ENCODE measurements at places on chromosomes 13 and 19.

GRCh38 chr13:84399320-84400085, 517.2 kb upstream of the SLITRK1 start:
- DNase-seq, result no peak

DNA sequence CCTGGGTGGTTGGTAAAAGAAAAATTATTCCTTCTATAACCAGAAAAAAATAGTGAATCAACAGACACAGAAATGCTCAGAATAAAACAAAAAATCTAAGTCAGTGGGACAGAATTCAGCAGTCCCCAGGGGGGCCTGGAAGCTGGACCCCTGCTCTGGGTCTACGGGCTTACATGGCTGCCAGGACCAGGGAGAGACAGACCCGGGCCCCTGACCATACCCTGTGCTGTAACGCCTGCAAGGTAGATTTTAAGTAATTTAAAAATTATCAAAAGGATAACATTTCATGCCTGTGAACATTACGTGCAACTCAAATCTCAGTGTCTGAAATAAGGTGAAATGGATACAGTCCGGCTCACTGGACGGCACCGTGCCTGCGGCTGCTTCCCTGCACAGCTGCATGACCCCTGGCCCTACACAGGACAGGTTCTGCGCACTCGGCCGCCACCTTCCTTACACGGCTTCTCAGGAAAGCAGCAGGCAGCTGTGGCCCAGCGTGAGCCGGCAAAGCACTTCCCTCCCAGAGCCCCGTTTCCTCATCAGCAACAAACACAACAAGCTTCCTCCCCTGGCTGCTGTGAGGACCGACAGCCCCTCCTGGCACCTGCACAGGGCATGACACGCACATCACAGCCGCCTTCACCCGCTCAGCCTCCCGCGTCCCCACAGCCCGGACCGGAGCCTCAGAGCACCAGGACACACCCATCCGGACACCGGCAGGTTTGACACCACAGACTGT, 22.2 kb downstream of the RASA3 start:
- no peak for DNase-seq

- DNase-seq, result no peak
These were observed 10.7 kb downstream of the IL17D start for GRCh38 chr13:20714161-20714560.

- DNase-seq, result no peak
These were observed 8.2 kb downstream of the ZNF296 start for GRCh38 chr19:45068041-45068440.

- DNase-seq, result no peak
These were observed 362.4 kb downstream of the KCTD12 start for GRCh38 chr13:76523740-76524340.

- DNase-seq, result peak; percentile 38
These were observed 441 bp upstream of the ZNF559 start for GRCh38 chr19:9323557-9323918.

DNA sequence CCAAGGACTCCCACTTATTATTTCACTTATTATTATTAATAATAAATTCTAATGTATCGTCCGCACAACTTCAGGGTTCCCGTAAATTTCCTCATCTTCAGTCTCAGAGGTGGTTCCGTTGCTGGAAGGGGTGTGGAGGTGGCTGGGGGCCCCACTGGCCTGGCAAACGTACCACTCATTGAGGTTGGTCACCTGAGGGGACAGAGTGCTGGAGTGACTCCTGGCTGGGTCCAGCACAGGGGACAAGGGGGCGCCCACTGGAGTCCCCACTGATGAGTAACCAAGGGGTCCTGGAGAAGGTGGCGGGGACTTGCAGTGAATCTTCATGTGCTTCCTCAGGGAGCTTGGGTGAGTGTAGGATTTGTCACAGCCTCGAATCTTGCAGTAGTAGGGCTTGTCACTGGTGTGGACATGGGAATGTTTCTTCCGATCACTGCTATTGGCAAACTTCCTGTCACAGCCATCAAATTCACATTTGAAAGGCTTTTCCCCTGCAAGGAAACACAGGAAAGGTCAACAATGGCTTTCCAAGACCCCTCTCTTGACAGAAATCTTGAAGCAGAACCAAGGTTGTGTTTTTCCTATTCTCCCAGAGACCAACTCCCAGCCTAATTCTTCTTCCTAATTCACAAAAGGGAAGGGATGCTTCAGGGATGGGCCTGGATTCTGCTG, 6.1 kb downstream of the ZIC5 start:
- no peak for DNase-seq

- DNase-seq, result no peak
These were observed 8.7 kb upstream of the PLAUR start for GRCh38 chr19:43678512-43679261.

- no peak for DNase-seq
These were observed 76.2 kb upstream of the TNFSF11 start for GRCh38 chr13:42497798-42498197.

- no peak for DNase-seq
These were observed 66.9 kb downstream of the MIPEP start for GRCh38 chr13:23822252-23822824.

GRCh38 chr13:77894743-77895142, 23.9 kb downstream of the EDNRB start:
- DNase-seq, result no peak

- no peak for DNase-seq
These were observed 6.0 kb downstream of the RUVBL2 start for GRCh38 chr19:48999481-49000325.

DNA sequence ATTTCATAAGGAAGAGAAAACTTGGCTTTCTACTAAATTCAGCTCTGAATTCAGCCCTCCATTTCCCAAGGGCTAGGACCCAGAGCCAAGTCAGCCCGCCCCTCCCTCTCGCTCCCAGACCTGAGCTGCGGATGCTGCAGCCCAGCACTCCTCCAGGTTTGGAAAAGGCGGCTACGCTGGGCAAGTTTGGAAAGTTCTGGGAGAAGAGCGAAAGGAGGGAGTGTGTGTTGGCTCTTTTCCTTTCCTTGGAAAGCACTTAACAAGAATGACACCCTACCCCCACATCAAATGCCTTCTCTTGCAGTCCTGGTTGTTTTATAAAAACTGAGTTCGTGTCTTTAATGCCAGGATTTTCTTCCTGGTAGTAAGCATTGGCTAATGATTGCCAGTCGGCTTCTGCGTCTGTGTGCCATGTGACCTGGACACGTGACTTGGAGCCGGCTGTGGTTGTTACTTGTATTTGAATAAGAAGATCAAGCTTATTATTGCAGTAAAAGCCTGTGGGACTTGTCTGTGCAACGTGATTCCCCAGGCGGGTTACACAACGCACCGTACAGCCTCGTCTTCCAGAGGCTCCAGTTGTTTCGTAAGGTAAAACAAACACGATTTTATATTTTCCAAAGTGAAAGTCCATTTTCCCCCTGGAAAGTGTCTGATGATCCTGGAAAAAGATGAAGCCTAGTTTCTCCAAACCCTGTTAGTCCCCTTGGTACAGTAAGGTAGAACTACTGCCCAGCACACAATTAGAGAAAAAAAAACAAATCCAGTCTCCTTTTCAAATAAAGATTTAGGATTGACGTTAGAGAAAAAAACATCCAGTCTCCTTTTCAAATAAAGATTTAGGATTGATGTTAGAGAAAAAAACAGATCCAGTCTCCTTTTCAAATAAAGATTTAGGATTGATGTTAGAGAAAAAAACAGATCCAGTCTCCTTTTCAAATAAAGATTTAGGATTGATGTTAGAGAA, 26.8 kb upstream of the UBE2L5 start:
- peak; percentile 37 for DNase-seq

DNA sequence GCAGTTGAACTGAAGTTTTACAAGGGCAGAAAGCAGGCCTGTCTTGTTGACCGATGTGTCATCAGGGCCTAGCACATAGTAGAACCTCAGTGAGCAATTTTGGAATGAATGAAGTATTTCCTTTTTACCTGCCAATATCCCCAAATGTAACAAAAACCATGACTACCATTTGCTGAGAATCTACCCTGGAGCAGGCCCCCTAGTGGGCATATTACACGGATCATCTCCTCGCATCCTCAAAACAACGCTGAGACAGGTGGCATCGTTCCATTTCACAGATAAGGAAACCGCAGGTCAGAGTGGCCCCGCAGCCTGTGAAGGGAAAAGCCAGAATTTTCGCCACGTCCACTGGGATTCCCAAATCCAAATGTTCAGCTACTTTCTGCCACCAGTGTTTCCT, 77.9 kb downstream of the CACNA1A start:
- peak; percentile 11 for DNase-seq

GRCh38 chr13:112561478-112561877, 26.5 kb downstream of the TUBGCP3 start:
- DNase-seq, result no peak

GRCh38 chr13:49220036-49220855, at the start of gene MLNR:
TSS of gene MLNR (plus strand) at chr13:49220338. CDS start at chr13:49220338, 0 bp downstream.
- DNase-seq, result no peak

DNA sequence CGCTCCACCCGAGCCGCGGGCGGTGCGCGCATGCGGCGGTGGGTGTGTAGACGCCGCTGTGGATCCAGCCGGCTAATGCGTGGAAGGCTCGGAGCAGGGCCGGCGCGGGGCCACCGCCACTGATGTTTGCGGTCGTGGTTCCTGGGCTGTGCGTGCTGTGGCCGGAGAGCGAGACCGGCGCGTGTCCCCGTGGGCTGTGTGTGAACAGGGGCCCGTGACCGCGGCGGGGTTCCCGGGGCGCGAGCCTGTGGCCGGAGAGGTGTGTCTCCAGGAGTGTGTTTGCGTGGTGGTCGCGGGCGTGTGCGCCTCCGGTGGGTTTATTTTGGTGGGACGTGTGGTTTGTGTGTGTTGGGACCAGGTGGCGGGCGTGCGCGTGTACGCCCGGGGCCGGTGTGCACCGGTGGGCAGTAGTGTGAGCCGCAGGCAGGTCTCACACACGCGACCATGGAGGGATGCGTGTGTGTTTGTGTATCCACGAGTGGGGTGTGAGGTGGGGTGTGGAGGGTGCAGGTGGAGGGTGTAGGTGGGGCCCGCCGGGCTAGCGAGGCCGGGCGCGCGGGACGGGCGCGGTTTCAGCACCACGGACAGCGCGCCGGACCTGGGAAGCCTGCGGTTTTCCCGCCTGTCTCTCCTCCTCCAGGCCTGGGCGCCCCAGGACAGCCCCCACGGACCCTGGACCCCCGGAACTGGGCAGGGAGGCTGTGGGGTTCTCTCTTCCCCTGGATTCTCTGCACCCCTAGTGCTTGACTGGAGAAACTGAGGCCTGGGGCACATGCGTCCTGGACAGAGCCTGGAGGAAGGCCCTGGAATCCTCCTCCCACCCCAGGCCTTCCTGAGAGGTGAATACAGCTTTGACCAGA, 1.6 kb downstream of the HCN2 start:
- DNase-seq, result no peak

DNA sequence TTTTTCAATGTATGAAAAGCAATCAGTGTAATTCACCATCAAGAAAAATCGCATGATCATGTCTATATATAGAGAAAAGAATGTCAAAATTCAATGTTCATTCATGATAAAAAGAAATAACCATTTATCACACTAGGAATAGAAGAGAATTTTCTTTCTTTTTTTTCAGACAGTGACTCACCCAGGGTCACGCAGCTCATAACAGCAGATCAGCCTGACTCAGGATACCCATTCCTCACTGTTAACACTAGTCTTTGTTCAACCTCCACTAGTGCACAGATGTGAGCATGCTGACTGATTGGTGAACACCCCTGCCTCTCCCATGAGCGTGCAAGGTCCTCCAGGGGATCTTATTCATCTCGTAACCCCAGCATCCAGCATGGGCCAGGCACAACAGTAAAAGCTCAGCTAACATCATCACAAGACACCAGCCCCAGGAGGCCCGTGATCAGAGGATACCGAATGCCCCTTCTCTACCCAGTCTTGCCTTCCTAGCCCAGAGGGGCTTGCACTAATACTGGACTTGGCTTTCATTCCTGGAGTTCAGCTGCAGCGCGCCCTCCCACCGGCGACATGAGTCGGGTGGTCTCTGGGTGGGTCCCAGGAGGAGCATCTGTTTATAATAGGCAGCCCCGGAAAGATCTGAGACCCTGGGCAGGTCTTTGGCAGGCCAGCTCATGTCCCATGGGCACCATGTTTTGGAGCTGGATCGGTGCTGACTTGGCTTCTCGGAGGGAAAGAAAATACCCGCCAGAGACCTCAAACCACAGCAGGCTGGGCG, 539.5 kb upstream of the SLC10A2 start:
- DNase-seq, result no peak

DNA sequence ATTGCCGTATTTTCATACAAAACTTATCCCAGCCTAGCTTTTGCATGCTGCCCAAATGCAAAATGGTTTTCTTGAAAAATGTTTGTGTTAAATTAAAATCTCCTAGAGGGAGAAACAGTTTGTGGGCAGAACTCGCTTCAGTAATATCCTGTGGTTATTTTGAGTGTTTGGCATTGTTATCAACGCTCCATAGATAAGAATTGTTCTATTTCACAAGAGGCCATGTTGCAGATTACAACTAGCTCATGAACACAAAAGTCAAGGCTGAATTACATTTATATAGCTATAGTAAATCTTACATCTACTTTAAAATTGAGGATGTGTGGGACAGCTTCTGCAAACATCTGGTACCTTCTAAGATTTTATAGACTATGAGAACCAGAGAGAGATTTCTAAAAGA, 447.9 kb downstream of the DCT start:
- no peak for DNase-seq

GRCh38 chr19:31761281-31761913, 412.2 kb upstream of the TSHZ3 start:
- no peak for DNase-seq

DNA sequence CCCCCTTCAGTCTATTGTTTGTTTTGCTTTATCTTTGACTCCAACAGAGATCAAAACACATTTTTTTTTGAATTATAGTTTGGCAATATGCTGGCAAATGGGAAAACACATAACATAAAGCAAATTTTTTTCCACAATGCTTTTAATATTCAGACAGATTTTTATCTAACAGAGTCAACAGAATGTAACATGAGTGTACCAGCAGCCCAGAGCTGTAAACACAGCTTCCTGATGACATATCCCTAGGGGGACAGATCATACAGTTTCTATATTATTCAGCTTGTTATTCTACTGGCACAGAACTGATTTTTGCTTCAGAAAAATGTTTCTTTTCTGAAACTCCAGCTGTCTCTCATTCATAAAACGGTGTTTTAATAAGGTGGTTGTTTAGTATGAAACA, 168.8 kb downstream of the OLFM4 start:
- DNase-seq, result no peak

DNA sequence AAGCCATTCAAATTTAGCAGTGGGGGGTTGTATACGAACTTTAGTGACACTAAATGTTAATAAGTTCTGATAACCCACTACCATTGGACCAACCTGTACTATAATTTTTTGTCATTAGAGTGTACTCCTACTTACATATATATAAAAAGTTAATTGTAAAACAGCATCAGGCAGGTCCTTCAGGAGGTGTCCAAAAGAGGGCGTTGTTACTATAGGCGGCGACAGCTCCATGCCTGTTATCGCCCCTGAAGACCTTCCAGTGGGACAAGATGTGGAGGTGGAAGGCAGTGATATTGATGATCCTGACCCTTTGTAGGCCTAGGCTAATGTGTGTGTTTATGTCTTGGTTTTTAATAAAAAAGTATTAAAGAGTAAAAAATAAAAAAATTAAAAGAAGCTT, 27.5 kb downstream of the SPRYD7 start:
- DNase-seq, result no peak

GRCh38 chr13:44103429-44104196, 223.9 kb downstream of the LACC1 start:
- DNase-seq, result no peak
